ENCODE measurements at places on chromosomes 2 and 18.
A peak's percentile ranks its signal among the peaks of the same experiment; 100 is the strongest.

- no peak for DNase-seq
Observed at GRCh38 chr2:112342067-112342550, 66.7 kb downstream of the ZC3H6 start.

DNA sequence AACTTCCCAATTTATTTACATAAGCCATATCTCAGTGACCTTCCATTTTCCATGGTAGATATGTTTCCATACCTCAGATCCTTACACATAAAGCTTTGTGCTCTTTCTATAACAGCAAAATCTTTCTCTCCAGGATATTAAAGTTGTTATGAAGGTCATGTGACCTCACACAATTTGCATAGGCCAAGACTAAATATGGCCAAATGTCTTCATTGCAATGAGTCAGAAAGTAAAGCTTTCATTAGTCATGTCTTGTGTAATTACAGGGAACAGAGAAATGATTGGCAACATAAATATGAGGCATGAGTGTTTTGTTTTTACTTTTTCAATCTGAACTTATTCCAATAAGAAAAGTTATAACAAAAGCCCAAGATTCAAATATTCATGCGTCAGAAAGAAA is 243.5 kb downstream of the ASXL3 start:
- no peak for DNase-seq

- DNase-seq = no peak
Observed at GRCh38 chr18:54205959-54206358, 18.5 kb downstream of the MBD2 start.

DNA sequence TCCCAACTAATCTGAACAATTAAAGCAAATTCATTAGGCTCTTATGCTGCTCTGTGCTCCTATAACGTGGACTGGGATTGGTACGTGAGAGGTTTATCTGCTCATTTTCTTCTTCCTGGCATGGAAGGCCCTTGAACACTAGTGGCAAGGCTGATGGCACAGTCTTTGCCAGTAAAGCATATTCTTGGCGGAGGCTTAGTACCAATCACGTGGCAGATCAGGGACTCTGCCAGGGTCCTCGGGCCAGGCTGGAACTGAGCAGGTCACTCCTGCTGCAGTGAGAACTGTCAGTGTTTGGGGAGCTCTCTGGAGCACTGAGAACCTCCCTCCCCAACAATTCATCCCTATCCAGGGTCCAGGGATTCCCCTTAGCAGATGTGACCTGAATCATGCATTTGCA is 3.7 kb upstream of the ALPK2 start:
- DNase-seq = no peak

DNA sequence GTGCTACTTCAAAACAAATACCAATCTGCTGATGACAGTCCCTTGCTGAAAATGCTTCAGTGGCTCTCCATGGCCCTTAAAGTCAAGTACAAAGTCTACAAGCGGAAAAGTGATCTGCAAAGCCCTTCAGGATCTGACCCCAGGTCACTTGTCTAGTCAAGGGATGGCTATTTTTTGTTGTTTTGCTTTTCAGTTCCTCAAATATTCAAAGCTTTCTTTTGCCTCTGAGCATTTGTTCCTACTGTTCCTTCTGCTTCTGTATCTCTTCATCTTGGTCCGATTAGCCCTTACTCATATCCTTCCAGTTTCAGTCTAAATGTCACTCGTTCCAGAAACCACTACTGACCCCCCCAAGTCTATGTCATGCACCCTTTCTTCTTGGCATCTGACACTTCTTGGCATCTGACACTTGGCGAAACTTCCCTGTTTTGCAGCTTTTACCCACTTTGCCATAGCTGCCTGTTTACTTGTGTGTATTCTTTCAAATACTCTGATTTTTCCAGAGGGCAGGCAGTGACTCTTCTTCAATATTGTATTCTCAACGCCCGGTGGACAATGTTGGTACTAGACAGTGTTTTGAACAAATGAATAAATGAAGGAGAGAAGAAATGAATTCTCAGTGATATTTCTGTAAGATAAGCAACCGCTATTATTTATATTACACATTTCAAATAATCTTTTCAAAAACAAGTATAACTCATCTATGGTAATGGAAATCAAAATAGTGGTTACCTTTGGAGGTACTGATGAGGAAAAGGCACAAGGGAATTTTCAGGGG is 175.9 kb upstream of the FN1 start:
- DNase-seq = no peak

- no peak for DNase-seq
Observed at GRCh38 chr2:144894612-144895599, 375.0 kb upstream of the ZEB2 start.

DNA sequence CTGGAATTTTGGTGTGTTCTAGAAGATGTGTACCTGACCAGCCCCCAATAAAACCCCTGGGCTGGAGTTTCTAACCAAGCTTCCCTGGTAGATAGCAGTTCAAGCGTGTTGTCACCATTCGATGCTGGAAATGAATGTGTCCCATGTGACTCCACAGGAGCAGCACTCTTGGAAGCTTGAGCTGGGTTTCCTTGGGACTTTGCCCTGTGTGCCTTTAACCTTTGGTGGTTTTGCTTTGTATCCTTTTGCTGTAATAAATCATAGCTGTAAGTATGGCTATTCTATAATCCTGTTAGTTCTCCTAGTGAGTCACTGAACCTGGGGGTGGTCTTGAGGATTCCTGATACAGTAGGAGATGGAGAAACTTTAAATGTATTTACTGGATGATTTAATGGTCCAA is 65.2 kb downstream of the KLHL14 start:
- no peak for DNase-seq

GRCh38 chr2:196277002-196277401 is 105.6 kb upstream of the STK17B start:
- DNase-seq = peak; percentile 61

DNA sequence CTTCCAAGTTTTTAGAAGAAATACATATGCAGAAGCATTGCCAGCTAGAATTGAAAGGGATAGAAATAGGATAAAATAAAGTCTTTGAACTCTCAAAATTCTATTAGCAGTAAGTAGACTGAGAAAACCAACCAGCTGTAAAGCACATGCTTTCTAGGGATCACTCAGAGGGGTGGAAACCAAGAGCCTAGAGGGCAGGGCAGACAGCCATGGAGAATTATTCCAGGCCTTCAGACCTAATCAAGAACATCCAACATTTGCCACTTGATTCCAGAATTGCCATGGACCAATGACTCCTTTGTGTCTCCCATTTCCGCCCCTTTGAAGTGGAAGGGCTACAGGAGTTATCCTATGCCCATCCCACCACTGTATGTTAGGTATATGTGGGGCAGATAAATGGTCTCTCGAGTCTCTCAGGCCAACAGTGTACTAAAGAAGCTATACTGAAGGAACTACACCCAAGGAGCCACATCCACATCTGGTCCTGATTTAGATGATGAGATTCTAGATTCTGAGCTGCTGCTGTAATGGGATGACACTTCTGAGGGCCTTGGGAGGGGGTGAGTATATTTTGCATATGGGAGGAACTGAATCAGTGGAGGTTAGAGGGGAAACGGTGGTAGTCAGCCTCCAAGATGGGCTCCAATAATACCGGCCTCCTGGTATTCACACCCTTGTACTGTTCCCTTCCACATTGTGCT is 4.0 kb downstream of the FARSB start:
- DNase-seq = no peak

- DNase-seq = no peak
Observed at GRCh38 chr2:122622934-122623333, 867.5 kb downstream of the TSN start.
